CD4-positive, alpha-beta T cell treated with Interleukin-1 beta for 1 hour (primary cell): ENCODE measurements at places on chromosomes 1 and 21.

- no peak for DNase-seq
These were observed 18.0 kb downstream of the COLGALT2 start for GRCh38 chr1:184019506-184019905.

- DNase-seq = no peak
These were observed 630 bp downstream of the HPCA start for GRCh38 chr1:32886828-32887414.

- DNase-seq = no peak
These were observed 304.4 kb downstream of the NFIA start for GRCh38 chr1:61386770-61387169.

DNA sequence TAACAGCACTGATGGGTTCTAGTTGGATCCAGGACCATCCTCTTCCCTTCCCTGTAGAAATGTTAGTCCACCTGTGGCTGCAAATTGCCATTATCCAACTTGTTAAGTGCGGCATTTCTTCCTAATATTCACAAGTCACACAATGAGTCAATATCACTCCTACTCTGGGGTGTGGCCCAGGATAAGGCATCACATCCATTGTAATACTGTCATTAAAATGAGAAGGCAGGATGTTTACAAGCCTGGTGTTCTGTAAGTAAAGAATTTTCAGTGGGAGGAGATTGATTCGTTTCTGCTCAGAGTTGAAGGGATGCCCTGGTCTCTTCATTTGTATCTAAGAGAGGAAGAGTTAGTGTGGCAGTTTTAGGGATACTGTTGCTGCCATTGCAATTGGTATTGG is 18.1 kb upstream of the ARHGAP29 start:
- no peak for DNase-seq

GRCh38 chr1:116763116-116763786 is 9.0 kb downstream of the CD2 start:
- peak; percentile 74 for DNase-seq

GRCh38 chr1:10832703-10833102 is 36.3 kb upstream of the CASZ1 start:
- no peak for DNase-seq

DNA sequence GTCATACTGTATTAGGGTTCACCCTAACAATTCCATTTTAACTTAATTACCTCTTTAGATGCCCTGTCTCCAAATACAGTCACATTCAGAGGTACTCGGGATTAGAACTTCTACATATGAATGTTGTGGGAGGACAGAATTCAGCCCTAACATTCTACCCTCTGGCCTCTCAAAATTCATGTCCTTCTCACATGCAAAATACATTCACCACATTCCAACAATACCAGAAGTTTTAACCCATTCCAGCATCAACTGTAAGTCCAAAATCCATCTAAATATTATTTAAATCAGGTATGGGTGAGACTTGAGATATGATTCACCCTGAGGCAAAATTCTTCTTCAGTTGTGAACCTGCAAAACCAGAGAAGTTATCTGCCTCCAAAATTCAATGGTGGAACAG is 14.5 kb downstream of the LY9 start:
- DNase-seq = no peak

DNA sequence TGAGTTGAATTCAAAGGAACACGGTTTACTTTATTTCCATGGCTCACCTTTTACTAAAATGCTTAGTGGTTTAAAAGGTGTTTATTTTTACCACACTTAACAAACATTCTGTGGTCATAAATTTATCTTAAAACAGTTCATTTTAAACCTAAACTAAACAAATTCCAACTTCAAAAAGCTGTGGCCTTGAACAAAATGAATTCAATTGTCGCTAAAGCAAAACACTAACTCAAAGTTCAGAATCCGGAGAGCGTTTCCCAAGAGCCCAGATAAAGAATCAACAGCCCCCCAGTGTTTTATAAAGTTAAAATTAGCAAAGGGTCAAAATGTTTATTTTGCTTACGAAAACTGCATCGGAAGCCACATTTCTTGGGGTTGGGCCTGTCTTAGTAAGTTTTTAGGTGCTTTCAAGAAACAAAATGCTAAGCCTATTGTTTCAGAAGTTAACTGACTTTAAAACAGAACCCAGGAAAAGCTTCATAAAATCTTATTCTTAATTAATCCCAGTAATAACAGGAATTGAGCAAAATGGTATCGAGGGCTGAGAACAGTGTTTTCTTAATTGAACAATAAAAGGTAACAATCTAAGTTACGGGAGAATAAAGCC is 1.3 kb downstream of the PUM1 start:
- DNase-seq = no peak

- DNase-seq = no peak
These were observed at the start of gene IL22RA1 for GRCh38 chr1:24142546-24143534. Gene IL22RA1 (minus strand): TSS chr1:24143140. CDS start chr1:24143082, 58 bp downstream.

GRCh38 chr21:33655588-33656221 is 13.4 kb downstream of the ITSN1 start:
- no peak for DNase-seq

- no peak for DNase-seq
These were observed 261.3 kb upstream of the CHRM3 start for GRCh38 chr1:239125027-239125426.

GRCh38 chr21:35982717-35983116 is 77.6 kb downstream of the SETD4 start:
- no peak for DNase-seq

- no peak for DNase-seq
These were observed 66.8 kb downstream of the TBCE start for GRCh38 chr1:235434001-235434400.

DNA sequence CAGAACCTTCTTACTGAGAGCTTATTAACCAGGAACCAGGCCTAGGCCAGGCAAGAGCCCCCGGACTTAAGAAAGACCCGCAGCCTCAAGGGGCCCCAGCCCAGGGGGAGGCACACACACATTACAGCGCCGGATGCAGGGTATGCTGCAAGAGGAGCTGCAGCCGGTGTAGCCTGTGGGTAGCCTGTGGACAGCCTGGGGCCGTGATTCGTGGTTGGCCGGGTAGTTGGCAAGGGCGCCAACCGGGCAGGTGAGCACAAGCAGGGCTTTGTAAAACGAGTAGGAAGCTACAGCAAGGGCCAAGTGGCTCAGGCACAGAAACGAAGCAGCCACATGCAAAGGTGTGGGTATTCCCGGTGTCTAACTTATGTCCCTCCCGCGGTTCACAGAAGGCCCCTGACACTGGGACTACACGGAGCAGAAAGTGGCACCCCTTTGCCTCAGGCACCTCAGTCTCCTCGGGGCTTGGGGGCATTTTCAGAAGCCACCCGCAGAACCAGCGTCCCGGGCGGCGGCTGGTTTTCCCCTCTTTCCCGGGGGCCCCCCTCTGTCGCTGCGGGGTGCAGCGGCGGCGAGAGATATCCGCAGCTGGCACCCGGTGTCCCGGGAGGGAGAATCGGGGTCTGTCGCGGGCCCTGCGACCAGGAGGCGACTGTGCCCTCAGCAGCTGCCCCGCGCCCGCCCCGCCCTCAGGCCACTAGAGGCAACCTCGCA is 40.8 kb downstream of the KIAA1614 start:
- DNase-seq = no peak

DNA sequence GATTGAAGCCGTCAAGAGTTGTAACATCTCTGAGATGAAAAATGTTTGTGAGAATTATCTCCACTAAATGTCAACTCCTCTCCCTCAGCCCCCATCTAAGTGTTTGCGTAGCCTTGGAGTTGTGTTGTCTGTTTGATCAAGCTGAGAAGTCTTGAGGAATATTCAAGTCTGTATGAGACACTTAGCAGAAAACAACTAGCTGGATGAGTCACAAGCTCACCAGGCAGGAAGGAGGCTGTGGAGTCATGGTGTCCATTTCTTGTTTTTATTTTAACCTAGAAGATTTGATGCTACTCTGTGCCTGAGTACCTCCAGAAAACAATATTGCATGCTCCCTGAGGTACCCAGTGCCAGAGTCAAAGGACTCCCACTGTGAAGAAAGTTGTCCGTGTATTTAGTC is 211.6 kb upstream of the PLXNA2 start:
- no peak for DNase-seq

DNA sequence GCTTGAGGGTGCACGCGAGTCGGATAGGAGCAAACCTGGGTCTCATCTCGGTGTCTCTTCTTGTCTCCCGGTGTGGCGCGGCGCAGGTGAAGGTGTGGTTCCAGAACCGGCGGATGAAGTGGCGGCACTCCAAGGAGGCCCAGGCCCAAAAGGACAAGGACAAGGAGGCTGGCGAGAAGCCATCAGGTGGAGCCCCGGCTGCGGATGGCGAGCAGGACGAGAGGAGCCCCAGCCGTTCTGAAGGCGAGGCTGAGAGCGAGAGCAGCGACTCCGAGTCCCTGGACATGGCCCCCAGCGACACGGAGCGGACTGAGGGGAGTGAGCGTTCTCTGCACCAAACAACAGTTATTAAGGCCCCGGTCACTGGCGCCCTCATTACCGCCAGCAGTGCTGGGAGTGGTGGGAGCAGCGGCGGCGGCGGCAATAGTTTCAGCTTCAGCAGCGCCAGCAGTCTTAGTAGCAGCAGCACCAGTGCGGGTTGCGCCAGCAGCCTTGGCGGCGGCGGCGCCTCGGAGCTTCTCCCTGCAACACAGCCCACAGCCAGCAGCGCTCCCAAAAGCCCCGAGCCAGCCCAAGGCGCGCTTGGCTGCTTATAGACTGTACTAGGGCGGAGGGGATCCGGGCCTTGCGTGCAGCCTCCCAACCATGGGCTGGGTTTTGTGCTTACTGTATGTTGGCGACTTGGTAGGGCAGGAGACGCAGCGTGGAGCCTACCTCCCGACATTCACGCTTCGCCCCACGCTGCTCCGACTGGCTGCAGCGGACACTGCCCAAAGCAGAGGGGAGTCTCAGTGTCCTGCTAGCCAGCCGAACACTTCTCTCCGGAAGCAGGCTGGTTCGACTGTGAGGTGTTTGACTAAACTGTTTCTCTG is 5.1 kb downstream of the HLX start:
- no peak for DNase-seq

GRCh38 chr1:55418208-55419000 is 203.2 kb upstream of the USP24 start:
- DNase-seq = no peak

DNA sequence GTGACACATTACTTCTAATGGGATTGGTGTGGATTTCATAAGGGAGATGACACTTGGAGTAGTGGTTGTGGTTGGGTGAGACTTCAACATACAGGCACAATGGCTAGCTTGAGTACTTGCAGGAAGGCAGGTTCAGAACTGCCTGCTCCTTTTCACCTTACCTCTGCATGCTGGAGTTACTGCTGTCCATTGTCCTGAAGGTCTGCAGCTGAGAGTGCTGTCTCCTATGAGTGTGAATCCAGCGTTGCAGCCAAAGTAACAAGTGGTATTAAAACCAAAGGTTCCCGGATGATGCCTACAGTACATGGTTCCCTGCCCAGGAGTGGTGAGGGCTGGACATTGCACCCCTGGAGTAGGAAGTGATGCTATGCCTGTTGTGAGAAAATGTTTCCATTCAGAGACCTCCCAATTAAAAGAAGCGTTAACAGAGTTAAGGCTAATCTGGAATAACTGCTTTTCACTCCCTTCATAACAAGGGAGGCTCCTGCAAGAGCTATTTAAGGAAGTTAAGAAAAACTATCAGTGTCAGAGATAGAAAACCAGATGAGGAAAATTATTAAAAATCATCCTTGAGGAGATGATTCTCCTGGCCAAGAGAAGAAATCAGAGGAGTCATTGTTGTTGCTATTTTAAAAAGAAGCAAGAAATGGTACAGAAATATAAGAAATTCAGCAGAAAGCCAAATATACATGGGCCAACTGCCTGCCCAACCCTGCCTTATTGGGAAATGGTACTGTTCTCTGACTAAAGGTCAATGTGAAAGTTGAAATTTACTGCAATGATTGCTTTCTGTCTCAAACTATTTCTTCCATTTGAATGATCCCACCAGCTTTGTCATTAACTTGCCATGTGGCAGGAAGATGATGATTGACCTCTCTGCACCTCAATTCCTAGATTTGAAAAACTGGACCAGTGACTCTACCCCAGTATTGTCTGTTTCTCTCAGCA is 9.8 kb upstream of the F5 start:
- DNase-seq = no peak

GRCh38 chr1:48603222-48603621 is 131.2 kb upstream of the SPATA6 start:
- DNase-seq = no peak

DNA sequence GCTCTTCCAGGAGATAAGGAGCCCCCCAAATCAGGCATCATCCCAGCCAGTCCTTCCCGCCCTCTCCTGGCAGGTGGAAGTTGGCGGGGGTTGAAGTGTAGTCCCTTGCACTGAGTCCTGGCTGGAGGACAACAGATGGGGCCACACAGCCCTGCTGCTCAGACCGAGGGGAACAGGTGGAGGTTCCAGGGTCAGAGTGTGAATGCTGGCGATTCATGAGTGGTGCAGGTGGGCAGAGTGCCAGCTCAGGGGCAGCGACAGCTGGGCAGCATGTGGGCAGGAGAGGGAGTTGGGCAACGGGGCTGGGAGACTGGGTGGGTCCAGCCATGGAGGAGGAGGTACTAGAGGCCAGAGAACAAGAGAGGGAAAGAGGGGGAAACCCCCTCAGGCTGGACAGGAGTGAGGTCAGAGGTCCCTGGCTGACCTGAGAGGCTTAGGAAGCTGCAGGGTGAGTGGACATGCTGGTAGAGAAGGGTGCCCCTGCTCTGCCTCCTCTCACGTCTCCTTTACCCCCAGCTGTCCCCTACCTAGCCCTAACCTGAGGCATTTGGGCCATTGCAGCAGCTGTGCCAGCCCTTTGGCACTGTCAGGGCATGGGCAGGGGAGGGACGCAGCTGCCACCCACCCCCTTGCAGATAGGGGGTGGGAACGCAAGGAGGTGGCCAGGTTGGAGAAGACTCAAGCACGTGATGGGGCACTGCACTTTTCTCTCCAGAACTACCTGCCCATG is 11.3 kb upstream of the ADORA1 start:
- DNase-seq = no peak

GRCh38 chr1:20183035-20183434 is 2.9 kb upstream of the UBXN10 start:
- no peak for DNase-seq

GRCh38 chr21:38951095-38951730 is 145.5 kb downstream of the ETS2 start:
- DNase-seq = no peak

- no peak for DNase-seq
These were observed 90.5 kb downstream of the PIK3R3 start for GRCh38 chr1:46041974-46042373.

GRCh38 chr21:45542667-45543370 is 579 bp upstream of the SLC19A1 start:
- no peak for DNase-seq
